ENCODE measurements at places on chromosomes 5 and 9.

DNA sequence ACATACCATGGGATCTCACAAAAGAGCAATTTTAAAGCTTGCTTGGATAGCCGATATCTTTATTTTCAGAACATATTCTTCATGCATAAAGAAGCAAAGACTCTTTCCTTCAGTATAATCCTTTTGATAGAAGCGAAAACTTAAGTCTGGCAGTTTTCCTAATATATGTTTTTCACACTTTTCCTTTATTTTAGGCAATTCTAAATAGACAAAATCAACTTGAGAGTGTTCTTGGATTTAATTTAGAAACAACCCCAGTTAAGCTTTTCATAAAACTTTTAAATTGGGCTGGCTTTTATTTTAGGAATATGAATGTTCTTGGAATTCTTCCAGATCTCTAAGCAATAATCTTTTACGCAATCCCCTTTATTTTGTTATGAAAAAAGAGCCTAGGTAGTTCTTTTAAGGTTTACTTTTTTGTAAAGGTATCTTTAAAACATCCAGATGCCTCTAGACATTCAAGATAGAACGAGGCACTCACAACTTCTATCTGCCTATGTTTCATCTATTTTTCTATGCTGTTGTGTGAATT is 51.5 kb upstream of the HSPB3 start:
- DNase-seq: no peak

- no peak for DNase-seq
Measured at GRCh38 chr9:99235926-99236634, 14.0 kb downstream of the SEC61B start.

- no peak for DNase-seq
Measured at GRCh38 chr5:39176759-39177630, 42.4 kb downstream of the FYB1 start.

- no peak for DNase-seq
Measured at GRCh38 chr5:150068472-150068871, 17.9 kb downstream of the CSF1R start.

GRCh38 chr9:2758162-2758897 is 41.0 kb downstream of the KCNV2 start:
- no peak for DNase-seq

DNA sequence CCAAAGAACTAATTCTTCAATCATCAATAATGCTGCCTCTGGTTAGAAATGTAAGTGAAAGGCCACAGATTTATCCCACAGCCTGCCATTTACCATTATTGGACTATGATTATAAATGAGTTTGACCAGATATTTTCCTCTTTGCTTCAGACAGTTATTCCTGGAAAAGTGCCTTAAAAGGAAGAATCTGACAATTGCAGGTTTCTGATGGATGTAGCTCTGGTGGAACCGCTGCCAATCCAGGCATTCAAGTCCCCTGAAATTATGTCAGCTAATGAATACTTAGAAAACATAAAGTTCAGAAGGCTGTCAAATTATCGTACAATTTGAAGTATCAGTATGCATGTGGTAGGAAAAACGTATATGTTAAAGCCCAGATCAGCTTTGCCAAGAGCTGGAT is 78.2 kb upstream of the NR4A3 start:
- DNase-seq: no peak

GRCh38 chr9:37293664-37294524 is 128.6 kb upstream of the GRHPR start:
- no peak for DNase-seq

- no peak for DNase-seq
Measured at GRCh38 chr5:13606051-13606450, 338.4 kb downstream of the DNAH5 start.

GRCh38 chr5:4630031-4630430 is 510.1 kb upstream of the ADAMTS16 start:
- DNase-seq: no peak

DNA sequence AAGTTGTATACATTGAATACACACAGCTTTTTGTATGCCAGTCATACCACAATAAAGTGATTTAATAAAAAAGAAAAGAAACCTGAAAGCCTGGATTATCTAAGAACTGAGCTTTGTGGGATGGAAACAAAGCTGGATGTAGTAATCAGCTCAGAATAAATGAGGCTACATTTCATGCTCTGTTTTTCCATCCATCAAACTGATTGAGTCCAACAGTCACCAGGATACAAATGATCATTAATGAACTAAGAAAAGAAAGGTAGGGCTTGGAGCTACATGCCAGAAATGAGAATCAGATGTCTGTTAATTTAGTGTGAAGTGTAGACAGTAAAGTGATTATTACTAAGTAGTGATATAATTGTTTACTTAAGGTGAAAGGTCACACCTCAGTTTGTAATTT is 109.8 kb upstream of the TARS1 start:
- DNase-seq: no peak

- no peak for DNase-seq
Measured at GRCh38 chr9:83327323-83327722, 210.9 kb downstream of the FRMD3 start.

DNA sequence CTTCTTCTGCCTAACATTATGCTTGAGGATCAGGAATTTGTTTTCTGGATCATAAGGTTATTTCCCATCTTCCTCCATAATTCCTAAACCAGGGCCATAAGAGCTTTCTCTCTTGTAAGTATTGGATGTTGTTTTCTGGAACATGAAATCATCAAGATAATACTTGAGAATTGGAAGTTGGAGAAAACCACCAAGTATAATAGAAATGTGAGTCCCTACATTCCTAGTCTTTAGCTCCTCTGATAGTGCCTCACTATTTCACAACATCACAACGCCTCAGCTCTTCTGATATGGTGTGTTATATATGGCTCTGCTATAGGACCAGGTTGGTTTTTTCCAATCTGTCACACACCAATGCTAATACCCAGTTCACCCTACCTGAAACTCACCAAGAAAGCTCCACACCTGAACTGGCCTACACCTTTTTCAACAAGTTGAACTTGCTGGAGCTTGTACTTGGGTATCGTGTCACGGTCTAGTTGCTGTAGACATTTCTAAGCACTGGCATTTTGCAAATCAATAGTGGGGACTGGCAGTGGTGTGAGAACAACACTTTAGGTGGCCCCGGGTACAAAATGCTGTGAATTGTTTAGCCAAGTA is 141.1 kb downstream of the ACTBL2 start:
- DNase-seq: no peak

- no peak for DNase-seq
Measured at GRCh38 chr9:110048976-110049698, 158.8 kb downstream of the C9orf152 start.

DNA sequence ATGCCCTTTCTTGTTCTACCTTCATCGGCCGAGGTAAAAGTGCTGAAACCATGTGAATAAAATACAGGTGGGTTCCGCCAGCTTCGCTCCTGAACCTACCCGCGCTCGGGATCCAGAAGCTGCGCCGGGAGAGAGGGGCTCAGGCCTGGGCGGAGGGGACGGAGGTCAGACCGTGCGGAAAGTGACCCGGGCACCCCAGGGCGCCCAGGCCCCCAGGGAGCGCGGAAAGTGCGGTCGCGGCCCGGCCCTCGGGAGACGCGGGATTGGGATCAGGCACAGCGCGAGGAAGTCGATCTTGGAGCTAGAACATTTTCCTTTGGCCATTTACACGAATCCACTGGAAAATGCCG is 329 bp downstream of the SYK start:
- DNase-seq: no peak

DNA sequence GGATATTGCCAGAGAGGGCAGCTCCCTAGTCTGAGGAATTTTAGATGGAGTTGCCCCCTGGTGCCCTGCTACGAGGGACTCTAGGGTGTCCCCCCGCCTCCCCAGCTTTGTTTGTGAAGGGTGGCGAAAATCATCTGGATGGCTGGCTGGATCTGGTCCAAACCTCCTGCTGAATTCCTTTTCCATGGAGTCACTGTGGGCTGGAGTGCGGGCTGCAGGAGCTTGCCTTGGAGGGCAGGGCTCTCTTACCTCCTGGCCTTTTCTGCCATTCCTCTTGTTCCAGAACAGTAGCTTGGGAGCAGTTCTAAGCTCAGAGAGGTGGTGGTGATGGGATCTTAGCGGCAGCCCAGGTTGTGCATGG is 2.1 kb downstream of the SYNPO start:
- peak; percentile 75 for DNase-seq

GRCh38 chr5:36662291-36662851 is 56.0 kb downstream of the SLC1A3 start:
- DNase-seq: no peak

DNA sequence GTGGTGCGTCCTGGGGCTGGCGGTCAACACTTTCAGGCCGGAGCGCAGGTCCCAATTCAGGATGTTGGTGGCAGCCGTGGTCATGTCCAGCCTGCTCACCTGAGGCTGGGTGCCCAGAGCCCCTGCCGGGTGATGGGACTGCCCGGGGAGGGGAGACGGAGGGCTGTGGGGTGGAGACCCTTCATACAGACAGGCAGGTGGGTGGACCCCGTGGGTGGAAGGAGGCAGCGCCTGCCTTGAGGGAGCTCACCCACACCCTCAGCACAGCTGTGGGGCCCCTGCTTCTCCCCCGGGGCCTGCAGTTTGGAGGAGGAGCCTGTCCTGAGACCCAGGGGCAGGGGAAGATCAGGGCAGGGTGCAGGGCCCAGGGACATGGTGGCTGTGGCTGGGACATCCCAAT is 6.9 kb upstream of the PTGDS start:
- no peak for DNase-seq

DNA sequence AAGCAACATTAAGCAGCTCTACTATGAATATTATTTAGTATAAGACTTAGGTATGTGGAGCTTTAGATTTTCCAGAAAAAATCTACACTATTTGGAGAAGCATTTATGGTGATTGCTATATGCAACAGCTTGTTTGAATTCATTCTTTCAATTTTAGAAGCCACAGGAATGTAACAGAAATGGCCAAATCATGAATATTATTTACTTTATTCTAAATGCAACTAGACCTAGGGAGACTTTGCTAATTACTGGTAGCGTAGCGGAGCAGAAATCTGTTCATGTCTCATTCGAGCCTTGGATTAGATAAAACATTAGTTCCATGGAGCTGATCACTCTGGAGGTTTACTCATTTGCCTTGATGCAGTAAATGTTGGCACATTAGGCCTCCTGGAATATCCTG is 290.2 kb downstream of the ZNF608 start:
- DNase-seq: no peak

- DNase-seq: no peak
Measured at GRCh38 chr5:96115147-96115807, 153.6 kb upstream of the ELL2 start.

- no peak for DNase-seq
Measured at GRCh38 chr5:56529666-56530430, 285.5 kb upstream of the MAP3K1 start.

DNA sequence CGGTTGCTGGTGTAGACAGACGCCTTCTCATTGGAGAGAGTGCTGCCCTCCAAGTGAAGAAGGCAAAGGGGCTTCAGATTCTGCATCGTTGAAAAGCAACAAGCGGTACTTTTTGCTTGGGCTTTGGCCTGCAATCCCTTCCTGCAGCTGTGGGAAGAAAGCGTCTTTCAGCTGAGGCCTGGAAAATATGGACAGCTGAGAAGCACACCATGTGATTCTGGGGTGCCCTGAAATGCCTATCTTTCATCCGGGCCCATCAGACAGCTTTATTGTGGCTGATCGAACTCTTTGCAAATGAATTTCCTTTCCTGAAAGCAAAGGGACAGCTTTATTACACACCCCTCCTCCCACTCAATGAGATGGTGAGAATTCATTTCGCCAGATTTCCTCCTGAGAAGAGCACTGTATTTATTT is 74.0 kb downstream of the NSG2 start:
- DNase-seq: peak; percentile 2

DNA sequence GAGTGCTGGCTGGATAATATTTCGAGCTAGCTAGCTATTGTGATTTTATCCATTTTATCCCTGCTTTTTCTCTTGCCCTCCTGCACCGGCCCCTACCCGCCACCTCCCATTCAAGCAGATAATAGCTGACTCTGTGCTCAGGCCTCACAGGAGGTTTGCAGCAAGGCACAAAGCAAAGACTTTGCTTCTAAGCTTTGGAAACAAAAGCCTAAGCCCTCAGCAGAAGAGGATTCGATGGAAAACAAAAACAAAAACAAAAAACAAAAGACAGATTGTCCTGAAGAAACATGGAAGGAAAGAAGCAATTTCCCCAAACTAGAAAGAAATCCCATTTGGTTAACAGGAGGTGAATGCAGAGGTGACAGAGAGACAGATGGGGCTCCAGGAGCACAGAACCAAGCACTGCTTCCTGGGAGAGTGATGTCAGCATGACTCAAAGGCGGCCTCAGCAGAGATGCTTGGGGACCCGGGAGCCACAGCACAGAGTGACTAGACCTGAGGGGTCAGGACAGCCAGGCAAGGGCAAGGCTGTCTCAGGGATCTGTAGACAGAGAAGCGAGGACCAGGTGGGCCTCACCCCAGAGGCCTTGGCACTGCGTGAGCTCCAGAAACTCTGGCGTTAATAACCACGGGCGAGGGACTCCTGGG is 28.4 kb downstream of the MTX3 start:
- DNase-seq: no peak

DNA sequence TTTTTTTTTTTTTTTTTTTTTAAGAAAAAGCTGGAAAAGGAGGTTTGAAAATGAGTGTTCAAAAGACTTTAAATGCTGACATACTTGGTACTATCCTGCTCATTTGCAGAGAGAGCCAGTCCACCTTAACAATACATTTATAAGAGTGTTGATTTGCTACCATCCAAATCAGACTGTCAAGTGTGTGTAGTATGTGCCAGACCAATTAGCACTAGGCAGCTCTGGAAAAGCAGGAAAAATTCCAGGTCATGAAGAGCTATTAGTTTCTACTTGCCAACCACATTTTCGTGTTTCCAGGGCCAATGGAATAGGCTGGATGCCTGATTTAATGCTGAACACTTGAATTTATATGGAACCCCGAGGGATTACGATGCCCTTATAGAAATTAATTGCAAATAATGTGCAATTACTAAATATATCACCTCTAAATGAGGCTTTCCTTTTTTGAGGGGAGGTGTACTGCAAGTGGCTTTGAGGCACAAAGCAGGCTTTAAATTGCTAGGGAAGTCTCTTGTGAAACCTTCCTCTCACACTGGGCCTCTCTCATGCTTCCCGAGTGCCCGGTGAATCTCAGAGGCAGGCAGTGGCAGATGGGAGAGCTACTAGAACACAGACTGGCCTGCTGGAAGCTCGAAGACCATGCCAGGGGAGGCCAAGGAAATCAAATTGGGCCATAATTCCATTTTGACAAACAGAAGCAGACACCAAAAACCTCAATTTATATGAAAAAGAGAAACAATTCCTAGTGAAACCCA is 178.7 kb downstream of the PPP2R2B start:
- DNase-seq: no peak

GRCh38 chr5:128252756-128253155 is 169.2 kb downstream of the SLC12A2 start:
- DNase-seq: no peak

DNA sequence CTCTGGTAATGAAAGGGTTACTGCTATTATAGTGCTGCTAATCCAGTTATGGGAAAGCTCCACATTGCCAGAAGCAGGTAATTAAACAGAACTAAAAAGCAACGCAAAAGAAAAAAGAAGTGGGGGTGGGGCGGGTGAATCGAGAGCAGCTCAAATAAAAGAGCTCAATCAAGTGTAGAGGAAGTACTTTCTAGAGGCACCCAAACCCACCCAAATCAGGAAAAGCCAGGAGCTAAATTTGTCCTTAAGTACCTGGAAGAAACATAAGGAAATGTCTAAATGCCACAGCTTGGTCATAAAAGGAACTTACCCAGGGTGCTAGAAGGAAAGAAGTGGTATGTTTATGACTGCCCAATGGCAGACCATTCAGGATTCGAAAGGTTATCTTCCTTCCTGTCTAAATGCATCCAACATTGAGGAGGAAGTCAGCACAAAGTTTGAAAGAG is 2.4 kb upstream of the RNF145 start:
- no peak for DNase-seq

Measured in left renal pelvis (tissue), 4 donors.